Stimulated activated CD4-positive, alpha-beta T cell treated with anti-CD3 and anti-CD28 coated beads, Interleukin-2, amount 100 ng/mL, for 4 hours (primary cell): ENCODE measurements at places on chromosomes 3 and 15.

DNA sequence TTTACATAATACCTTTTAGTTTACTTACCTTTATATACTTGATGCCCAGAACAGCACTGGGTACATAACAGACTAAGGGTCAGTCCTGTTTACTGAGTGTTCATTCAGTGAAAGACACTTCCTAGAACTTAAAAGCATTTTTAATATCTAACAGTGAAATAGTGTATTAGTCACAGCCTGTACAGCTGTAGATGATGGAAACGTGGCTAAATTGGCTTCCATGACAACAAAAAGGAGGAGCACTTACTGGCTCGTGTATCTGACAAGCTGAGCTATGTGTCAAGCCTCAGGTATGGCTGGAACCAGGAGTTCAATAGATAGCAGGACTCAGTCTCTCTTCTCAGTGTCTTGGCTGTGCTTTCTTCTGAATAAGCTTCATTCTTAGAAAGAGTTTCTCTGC, 40.2 kb downstream of the CMTM8 start:
- DNase-seq, result no peak

DNA sequence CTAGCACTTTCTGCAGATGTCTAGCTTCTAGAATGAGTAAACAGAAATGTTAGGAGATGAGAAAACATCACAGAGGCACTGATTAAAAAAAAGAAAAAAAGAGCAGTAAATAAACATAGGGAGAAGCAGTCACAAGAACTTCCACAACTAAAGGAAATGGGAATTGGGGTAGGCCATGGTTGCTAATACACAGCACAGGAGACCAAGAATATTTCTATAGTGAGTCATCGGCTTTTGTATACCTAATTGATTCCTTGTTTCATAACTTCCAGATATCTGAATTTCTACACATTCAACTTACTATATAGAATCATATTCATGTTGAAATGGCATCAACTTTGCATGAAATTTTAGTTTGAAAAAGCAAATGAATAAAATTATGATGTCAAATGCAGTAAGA, 47.3 kb upstream of the TCF12 start:
- DNase-seq, result no peak

- no peak for DNase-seq
These were observed 18.2 kb upstream of the ITGA11 start for GRCh38 chr15:68450192-68450591.

GRCh38 chr15:75921732-75922703, 18.3 kb downstream of the FBXO22 start:
- no peak for DNase-seq

GRCh38 chr3:63624941-63625560, 27.4 kb upstream of the SNTN start:
- DNase-seq, result no peak

GRCh38 chr3:137542049-137542448, 222.1 kb upstream of the SOX14 start:
- no peak for DNase-seq

DNA sequence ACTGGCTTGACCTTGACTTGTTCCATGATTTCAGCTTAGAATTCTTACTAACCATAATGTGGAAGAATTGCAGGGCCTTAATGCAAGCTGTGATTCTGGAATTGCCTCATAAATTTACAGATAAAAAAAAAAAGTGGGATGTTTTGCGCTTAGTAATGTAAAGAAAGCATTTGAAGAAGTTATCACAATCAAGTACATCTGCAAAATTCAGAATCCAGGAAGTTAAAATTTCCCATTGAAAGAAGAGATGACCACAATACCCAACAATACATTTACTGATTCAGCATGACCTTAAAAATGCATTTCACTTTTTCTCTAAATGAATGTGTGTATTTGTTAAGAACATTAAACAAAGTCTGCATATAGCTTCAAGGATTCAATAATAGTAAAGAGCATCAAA, 65.1 kb upstream of the CCNL1 start:
- DNase-seq, result no peak

GRCh38 chr3:112437146-112438022, 61.9 kb downstream of the BTLA start:
- DNase-seq, result no peak

DNA sequence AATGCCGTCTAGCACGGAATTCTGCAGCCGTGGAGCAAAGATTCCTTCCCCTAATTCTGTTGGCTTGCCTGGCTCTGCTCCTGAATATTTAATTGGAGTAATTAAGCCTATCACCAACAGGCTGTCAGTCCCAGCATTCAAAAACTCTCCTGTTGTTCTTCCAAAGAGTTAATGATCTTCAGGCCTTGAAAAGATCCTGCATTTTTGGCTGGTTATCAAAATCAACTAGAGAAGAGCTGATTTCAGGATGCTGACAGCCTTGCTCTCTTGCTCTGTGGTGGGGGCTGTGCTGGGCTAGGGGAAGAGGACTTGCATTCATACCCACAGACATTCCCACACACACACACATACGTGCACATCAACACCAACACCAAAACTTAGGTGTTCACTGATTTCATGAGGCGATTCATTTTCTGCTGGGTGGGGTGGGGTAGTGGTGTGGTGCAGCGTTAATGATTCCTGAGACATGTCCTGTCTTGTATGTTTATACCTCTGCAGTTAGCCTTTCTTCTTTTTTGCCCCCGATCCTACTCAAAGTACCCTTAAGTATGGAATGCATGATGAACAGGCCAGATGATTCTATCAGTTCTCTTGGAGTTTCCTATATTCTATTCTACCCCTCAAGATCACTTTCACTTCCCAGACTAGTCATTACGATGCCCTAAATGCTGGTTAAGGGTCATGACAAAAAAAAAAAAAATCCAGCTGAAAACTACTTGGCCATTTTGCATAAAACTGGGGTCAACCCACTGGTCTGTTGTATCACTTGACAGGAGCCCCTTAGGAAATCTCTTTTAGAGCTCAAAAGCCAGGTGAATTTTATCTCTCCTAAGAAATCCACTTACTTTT, 42.3 kb downstream of the CPN2 start:
- no peak for DNase-seq

GRCh38 chr3:105369500-105370371, 3.0 kb downstream of the ALCAM start:
- DNase-seq, result no peak

DNA sequence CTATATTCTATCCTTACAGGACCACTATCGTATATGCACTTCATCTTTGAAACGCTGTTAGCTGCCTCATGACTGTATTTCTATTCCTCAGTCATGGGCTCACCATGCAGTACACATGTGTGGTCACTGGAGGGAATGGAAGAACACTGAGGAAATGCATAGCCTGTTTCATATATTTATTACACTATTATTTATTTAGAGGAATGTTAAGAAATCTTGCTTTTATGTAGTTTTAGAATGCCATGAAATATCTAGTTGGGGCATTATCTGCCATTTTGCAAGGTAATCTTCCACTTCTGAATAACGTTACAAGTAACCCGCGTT, 155.7 kb downstream of the IGF1R start:
- DNase-seq, result no peak

DNA sequence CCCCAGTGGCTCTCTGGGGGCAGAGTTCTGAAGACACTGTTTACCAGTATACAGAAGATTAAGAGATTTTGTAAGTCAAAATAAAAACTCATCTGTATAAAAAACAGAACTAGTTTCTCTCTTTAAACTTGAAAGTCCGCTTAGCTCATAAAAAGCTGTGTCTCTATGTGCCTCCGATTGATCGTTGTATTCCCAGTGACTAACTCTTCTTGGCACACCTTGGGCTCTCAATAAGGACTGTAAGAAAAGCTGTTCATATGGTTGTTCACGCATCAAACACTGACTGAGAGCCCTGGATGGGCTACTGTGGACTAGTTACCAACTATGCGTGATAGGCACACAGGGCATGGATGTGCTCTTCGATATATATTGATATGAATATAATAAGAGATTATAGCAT, 107.9 kb downstream of the P3H2 start:
- DNase-seq, result no peak
